Fibroblast of villous mesenchyme (primary cell): ENCODE measurements at places on chromosomes 1 and 21.

- no peak for DNase-seq
These were observed 20.6 kb upstream of the BCAR3 start for GRCh38 chr1:93702111-93702827.

GRCh38 chr1:18830596-18830995 is 28.9 kb downstream of the TAS1R2 start:
- DNase-seq, result no peak

GRCh38 chr1:17209430-17209829 is 4.5 kb downstream of the PADI1 start:
- no peak for DNase-seq

- no peak for DNase-seq
These were observed 35.7 kb upstream of the LIN9 start for GRCh38 chr1:226344441-226345259.

- no peak for DNase-seq
These were observed 79.4 kb downstream of the PCSK9 start for GRCh38 chr1:55118651-55119329.

DNA sequence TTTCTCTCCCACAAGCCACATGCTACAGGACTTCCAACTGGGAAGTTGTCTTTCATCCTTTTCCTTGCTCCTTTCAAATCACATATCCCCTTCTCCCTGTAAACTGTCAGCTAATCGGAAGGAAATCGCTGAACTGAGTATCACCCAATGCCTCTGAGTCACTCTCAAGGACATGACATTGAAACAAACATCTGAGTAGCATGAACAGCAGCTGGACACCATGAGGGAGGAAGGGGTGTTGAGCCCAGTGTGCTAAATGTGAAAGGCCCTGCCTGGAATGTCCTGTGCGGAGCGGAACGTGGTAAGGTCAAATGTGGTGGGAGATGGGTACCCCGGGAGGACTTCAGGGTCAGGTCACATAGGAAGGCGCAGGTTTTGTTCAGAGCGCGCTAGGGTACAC is at the start of gene OR2AJ1:
Gene OR2AJ1, plus strand, starts transcription at position 22 of the 400 bp plus-strand sequence. CDS start 8,880 bp downstream, outside the sequence.
- DNase-seq, result no peak

GRCh38 chr1:203743091-203743571 is 21.9 kb upstream of the LAX1 start:
- DNase-seq, result no peak

DNA sequence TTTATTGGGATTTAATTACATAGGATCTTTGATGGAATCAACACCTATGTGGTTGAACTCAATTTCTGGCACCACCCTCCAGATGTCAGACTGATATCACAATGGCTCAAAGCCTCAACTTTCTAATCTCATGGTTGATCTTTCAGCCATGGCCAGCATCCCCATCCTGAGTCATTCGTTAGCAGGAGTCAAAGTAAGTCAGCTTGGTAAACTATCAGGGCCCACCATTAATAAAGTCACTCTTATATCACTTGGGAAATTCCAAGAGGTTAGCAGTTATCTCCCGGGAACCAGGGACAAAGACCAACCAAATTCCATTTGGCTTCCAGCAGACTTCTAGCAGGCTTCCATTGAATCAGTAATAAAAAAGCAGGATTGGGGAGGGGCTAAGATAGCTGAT is 50.7 kb upstream of the TNFSF4 start:
- no peak for DNase-seq

- DNase-seq, result no peak
These were observed 48.8 kb downstream of the KCNK1 start for GRCh38 chr1:233662575-233663304.

- no peak for DNase-seq
These were observed 70.3 kb downstream of the VPS26C start for GRCh38 chr21:37196847-37197246.

DNA sequence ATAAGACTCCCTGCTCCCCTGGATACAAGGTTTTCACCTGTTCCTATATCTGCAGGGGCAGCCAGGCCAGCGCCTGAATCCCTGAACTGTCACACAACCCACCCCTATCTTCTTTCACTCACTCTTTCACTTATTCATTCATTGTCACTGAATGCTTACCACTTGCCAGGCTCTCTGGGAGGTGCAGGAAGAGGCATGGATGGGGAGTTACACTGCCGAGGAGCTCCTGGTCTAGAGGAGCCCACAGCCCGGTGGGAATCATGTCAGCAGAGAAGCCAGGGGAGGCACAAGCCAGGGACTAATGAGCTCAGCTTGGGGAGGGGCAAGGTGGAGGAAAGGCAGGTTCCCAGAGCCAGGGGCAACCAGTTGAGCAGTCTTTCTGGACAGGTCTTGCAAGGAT is 155.8 kb downstream of the TRABD2B start:
- DNase-seq, result no peak

GRCh38 chr1:165880993-165881392 is 53.6 kb downstream of the UCK2 start:
- no peak for DNase-seq

DNA sequence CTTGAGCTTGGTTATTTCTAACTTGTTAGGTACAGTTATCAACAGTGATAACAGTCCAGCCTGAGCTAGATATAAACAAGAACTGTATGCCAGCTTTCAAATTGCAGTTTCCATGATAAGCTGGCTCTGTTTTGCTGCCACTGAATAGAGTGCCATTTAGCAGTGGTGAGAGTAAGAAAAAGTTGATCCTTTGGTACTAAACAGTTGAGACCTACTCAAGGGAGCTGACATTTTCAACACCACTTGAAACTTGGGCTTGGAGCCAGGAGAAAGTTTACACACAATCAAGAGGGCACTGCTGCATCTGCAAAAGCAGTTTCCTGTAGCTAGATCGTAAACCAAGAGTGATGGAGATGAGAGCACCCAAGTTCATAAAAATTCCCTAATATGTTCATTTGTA is 131.3 kb downstream of the RGS7 start:
- no peak for DNase-seq

GRCh38 chr1:10778640-10779039 is 17.8 kb downstream of the CASZ1 start:
- DNase-seq, result no peak

DNA sequence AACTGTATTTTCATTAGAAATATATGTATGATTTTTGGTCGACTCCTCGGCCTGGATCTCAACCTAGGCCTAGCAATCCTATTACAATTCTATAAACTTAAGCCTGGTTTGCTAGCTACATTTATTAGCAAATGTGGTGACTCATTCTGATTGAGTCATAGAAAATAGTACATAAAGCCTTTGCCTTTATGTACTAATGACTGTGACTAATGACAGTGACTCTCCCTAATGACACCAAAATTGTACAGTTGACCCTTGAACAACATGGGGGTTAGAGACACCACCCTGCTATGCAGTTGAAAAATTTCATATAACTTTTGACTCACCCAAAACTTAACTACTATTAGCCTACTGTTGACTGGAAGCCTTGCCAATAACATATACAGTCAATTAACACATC is 78.9 kb downstream of the CLEC20A start:
- DNase-seq, result peak; percentile 77

GRCh38 chr1:41313661-41314131 is 47.5 kb upstream of the FOXO6 start:
- peak; percentile 19 for DNase-seq

DNA sequence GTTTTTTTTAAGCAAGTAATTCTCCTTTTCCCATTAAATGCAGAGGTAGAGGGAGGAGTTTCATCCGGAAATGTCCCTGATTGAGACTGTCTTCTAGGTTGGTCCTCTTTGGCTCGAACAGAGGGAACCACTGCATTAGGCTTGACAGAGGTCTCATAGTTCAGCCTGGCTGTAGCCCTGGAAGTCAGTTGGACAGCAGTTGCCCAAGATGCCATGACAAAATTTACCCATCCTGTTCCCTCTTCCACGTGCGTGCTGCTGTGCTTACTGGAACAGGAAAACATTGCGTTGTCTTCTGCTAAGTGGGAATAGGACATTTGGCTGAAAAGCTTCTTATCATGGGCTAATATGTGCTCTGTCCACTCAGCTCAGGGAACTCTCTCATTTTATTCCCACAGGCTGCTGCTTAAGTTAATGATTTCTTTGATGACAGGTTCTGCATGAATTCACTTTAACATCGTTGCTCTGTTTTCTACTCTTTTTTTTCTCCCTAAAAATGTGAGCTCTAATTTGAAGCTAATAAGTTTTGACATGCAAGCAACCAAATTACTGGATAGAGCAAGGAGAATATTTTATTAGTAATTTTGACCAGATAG is 18.0 kb downstream of the KCNK1 start:
- no peak for DNase-seq

GRCh38 chr1:23417570-23417969 is 7.0 kb downstream of the TCEA3 start:
- DNase-seq, result peak; percentile 5

- DNase-seq, result no peak
These were observed 40.0 kb downstream of the ATP2B4 start for GRCh38 chr1:203666609-203667008.

GRCh38 chr1:218751208-218751948 is 406.2 kb downstream of the TGFB2 start:
- DNase-seq, result no peak

- DNase-seq, result peak; percentile 83
These were observed 49.8 kb downstream of the KCNT2 start for GRCh38 chr1:196558411-196558810.

- DNase-seq, result no peak
These were observed 99.8 kb downstream of the INTS7 start for GRCh38 chr1:211935448-211935970.
